ENCODE measurements at places on chromosomes 13 and 19.

DNA sequence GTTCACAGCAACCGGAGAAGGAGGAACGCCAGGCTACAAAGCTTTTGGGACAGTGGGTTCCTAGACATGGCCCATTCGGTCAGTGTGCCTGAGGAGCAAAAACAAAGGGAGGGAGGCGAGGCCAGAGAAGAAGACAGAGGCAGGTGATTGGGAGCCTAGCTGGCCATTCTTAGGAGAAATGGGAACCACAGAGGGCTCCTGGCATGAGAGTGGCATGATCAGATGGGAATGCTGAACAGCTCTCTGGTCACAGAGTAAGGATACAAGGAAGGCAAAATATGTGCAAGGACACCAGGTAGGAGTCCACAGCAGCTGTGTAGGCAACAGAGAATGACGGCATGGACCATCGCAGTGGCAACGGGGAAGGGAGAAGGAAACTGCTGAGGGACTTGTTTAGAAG, 82.4 kb downstream of the EFNB2 start:
- DNase-seq, result no peak

DNA sequence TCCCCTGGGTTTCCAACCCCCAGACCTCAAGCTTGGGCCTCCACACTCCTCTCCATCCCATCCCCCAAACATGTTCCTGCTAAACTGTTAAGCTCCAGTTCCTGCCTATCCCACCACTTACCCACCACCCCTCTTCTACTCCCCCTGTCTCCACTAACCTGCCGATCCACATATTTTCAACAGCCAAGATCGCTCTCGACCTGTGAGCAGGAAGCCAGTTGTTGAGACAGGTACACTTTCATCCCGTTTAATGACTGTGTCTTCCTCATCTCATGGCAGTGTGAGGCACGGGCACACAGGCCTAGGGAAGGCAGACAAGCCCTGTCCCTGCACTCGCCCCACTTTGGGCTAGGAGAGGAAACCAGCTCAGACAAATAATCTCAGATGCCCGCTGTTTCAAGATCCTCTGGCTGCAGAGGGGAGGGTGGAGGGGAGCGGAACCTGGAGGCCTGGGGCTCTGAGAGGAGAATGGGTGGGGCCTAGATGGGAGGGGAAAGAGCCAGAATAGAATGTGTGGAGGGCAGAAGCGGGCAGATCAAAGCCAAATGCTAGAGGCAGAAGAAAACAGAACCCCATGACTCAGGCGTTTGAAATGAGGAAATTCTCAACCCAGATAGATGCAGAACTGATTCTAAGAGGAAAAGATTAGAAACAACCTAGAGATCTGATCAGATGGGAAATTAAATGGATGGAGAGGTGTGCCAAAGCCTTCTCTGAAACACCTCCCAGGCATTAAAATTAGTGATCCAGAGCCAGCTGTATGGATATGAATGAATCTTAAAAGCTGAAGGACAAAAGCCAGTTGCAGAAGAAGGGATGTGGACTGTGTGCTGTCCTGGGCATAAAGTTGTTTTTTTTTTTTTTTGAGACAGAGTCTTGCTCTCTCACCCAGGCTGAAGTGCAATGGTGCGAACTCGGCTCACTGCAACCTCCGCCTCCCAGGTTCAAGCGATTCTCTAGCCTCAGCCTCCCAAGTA, 16.9 kb upstream of the CYP2S1 start:
- DNase-seq, result peak; percentile 26

DNA sequence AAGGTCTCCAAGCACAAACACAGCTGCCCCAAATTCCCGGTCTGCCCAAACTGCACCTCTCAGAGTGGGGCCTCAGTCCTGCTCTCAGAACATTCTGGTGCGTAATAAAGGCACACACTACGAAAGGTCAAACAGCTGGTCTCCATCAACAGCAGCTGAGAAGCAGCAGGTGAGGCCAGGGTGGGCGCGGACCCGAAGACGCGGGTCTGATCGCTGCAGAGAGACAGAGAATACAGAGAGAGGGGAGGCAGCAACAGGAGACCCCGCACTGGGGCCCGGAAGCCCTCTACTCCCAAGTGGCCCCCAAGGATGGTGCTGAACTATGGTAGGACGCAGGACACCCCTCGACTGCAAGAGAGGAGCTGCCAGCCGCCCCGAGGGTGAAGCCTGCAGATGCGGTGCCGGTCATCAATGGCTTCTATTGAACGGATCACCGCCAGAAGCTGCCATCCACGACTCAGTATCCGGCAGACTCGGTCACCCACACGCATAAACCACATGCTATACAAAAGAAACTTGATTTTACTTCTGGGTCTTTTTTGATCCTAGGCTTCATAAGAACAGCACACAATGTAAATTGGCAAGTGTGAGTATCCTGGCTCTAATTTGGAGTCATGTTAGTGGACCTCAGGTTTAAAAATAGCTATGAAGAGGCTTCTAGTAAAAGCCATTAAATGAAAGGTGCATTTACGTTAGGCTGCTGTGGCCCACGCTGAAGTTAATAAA, 33.4 kb downstream of the STK24 start:
- no peak for DNase-seq

- peak; percentile 90 for DNase-seq
Observed at GRCh38 chr19:41887711-41888382, 4.9 kb downstream of the ARHGEF1 start.
